Fibroblast of skin of left quadriceps (primary cell): ENCODE measurements at places on chromosomes 1 and 21.

- DNase-seq: no peak
Observed at GRCh38 chr1:10652626-10653025, 143.8 kb downstream of the CASZ1 start.

GRCh38 chr1:66351913-66352312 is 182.0 kb upstream of the SGIP1 start:
- DNase-seq: no peak

GRCh38 chr1:87355894-87356293 is 27.2 kb downstream of the LMO4 start:
- DNase-seq: no peak

- peak; percentile 85 for DNase-seq
Observed at GRCh38 chr1:206503591-206504362, 3.6 kb upstream of the RASSF5 start.

- DNase-seq: no peak
Observed at GRCh38 chr1:59278780-59279354, 18.0 kb upstream of the FGGY start.

DNA sequence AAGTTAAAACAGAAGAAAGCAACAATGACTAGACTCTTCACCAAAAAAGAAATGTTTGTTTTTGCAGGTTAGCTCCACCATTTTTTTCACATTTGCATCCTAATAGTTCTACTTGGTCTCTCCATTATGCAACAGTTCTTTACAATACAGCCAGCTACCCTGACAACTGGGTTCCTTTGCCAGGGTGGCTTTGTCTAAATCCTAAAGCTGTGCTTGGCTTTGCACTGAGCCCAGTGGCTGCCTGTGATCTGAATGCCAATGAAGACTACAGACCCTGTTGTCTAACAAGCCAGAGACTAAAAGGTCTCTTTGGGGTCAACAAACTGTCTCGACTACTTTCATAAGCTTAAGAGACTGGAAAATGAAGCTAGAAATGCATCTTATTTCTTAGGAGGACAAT is 112.0 kb downstream of the AKT3 start:
- DNase-seq: no peak

DNA sequence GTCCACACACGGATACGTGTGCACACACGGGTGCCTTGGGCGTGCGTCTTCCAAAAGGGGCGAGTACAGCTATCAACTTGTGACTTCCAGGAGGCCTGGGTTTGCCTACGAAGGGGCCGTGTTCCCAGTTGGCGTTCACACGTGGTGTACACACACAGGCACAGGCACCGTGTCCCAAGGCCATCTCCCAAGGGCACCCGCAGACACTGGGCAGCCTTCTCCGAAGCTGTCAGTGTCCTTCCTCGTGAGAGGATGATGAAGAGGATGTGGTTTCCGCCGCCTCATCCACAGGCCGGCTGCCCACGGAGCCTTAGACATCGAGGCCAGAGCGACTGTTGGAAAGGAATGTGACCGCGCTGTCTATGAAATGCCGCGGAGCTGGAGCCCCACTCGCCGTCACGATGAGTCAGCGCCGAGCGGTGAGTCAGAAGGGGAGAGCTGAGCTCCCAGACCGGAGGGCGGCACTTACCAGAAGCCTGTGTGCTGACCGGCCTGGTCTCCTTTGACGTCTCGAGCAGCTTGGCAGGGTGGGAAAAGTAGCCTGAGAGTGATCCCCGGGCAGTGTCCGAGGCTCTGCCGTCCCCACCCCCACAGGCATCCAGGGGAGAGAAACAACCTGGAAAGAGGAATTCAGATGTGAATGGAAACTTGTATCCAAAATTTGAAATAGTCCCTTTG is 141.4 kb upstream of the ARHGEF16 start:
- peak; percentile 95 for DNase-seq

DNA sequence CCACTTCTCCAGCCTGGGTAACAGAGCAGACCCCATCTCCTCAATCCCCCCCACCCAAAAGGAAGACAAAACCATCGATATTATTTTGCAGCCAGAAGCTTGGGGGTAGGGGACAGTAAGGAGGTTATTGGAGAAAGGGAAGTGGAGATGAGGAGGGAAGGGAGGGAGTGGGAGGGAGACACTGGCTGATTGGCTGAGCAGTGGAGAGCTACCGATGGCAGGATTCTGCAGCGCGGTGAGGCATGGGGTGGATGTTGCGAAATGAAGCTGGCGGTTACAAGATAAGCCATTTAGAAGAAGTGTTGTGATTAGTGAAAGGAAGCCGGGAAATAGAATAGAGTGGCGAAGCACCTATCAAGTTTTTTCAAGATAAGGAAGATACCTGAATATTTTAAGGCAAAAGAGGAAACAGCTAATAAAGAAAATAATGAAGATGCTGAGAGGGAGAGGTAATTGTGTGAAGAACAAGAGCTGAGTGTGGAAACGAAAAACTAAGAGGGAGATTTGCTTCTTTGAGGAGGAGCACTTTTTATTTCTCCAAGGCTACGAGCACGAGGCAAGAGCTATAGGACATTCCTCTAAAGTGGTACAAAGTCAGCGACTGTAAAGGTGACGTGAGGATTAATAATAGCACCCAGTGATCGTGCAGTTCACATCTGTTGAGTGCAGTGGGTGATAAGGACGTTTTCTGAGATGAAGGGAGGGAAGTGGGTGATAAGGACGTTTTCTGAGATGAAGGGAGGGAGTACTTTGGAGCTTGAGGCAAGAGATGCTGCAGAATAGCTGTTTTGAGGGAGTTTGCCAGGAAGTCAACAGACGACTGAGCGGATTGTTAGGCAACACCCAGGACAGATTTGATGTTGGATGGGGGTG is 103.2 kb upstream of the KIF26B start:
- no peak for DNase-seq

GRCh38 chr1:31732751-31733289 is 29.0 kb upstream of the COL16A1 start:
- no peak for DNase-seq

GRCh38 chr1:14849038-14849437 is 250.6 kb downstream of the KAZN start:
- no peak for DNase-seq

GRCh38 chr1:29761159-29761928 is 525.0 kb downstream of the PTPRU start:
- no peak for DNase-seq

DNA sequence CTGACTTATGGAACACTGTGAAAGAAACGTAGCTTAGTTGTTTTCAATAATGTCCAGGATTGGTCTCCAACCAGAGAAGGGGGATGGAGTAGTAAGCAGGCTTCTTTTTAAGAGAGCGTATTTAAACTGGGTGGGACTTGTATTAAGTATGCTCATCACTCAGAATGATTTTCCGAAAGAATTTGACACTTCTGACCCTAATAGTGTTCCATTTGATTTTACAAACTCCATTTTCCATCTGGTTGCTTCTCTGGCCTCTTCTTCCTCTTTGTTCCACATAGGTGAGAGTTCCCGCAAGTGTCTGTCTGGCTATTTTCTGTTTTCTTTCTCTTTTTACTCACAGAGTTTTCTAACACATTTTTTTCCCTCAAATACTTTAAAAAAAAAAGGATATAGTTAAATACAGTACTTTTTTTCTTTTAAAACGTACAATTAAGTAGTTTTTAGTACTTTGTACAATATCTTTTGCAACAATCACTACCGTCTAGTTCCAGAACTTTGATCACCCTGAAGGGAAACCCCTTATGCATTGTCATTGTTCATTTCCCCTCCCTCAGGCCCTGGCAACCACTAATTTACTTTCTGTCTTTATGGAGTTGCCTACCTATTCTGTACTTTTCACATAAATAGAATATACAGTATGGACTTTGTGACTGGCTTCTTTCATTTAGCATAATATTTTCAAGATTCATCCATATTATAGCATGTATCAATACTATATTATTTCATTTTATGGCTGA is 67.0 kb downstream of the RASAL2 start:
- no peak for DNase-seq

- DNase-seq: peak; percentile 52
Observed at GRCh38 chr21:28253338-28253737, 739.3 kb downstream of the LTN1 start.

- DNase-seq: no peak
Observed at GRCh38 chr1:8863794-8864233, 14.7 kb downstream of the ENO1 start.

DNA sequence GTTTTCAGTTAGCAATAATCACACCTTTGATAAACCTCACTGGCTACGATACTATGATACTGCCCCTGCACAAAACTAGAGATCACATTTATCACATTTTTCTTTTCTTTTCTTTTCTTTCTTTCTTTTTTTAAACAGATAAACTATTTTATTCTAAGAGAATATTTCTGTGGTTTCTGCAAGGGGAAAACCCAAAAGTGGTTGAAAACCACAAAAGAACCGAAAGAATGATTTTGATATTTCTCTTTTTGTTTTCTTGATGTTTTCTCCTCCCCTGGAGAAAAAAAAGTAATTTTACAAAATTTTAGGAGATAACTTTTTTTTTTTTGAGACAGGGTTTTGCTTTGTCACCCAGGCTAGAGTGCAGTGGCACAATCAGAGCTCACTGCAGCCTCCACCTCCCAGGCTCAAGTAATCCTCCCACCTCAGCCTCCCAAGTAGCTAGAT is 18.4 kb upstream of the FRRS1 start:
- no peak for DNase-seq

- no peak for DNase-seq
Observed at GRCh38 chr1:40774266-40774998, 9.2 kb upstream of the KCNQ4 start.

- DNase-seq: no peak
Observed at GRCh38 chr21:36861595-36862323, 104.7 kb downstream of the HLCS start.

- DNase-seq: no peak
Observed at GRCh38 chr1:2232255-2232915, 4.3 kb downstream of the SKI start.

DNA sequence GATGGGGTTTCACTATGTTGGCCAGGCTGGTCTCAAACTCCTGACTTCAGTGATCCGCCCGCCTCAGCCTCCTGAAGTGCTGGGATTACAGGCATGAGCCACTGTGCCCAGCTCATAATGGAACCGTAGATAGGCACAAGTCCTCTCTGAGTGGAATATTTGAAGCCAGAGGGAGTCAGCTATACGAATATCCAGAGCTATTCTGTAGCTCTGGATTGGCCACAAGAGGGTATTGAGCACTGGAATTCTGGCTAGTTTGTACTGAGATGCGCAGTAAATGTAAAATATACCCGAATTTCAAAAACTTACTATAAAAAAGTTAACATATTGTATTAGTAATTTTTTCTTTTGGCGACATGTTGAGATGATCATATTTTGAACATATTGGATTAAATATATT is 851 bp upstream of the VPS13D start:
- DNase-seq: no peak

DNA sequence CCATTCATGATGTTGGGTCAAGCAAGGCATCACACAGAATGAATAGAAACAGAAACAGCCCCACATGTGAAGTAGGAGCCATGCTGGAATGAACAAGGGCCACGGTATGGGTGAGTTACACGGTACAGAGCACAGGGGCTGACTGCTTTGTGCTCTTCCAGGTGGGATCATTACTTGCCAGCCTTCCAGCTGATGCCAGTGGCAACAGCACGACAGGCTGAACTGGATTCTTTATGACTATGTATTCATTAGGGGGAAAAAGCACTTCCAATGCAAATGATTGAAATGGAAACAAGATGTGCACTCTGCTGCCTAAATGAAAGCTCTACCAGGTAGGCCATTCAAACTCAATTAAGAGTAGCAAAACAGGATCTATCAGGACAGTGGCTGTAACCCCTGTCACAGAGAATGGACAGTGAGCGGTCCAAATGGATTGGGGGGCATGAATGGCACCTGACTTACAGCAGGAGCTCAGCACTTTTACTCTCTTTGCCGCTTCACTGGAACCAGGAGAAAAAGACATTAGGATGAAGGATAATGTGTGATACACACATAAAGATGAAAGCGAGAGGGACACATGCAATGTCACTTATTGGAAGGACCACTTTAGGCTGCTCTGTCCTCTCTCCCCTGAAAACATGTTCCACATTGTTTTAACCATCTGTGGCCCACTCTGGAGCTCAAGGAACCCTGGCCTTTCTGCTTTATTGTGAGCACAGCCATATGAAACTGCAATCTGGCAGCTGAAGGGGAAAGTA is 23.4 kb upstream of the IRF2BP2 start:
- DNase-seq: no peak

GRCh38 chr1:226656601-226657277 is 82.3 kb downstream of the ITPKB start:
- no peak for DNase-seq
